ENCODE measurements at places on chromosomes 16 and 17.

GRCh38 chr16:1141191-1141590 lies 11.7 kb upstream of the CACNA1H start:
- DNase-seq: no peak

DNA sequence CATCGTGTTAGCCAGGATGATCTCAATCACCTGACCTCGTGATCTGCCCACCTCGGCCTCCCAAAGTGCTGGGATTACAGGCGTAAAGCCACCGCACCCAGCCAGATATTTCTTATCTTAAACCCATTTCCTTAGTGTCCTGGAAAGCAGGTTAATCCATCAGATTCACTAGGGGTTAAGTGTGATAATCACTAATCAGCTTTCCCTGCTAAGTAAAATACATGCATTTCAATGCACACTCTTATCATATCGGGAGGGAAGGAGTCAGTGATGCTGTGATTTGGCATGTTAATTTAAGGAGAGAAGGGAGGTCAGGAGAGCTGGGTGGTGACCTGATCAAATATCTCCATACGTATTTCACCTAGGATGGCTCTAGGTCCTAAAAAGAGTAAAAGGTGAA lies 29.1 kb downstream of the STAT3 start:
- no peak for DNase-seq

DNA sequence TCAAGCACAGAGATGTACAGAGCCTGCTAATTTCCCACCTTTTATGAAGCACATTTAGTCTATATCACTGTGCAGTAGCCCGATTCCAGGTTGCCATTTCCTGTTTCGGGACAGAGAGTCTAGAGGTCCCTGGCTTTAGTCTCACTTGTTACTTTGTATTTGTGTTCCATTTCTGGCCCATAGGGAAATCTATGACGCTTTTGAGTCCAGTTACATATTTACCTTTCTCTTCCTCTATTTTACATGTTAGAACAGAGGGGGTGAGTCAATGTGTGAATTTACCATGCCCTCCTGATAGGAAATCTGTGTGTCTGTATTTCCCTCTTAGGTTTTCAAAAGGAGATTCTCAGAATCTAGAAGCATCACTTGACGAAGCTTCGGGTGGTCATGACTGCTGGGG lies 227.1 kb upstream of the ZFHX3 start:
- DNase-seq: no peak

- DNase-seq: no peak
Measured at GRCh38 chr17:59425085-59425931, 93.9 kb downstream of the YPEL2 start.

DNA sequence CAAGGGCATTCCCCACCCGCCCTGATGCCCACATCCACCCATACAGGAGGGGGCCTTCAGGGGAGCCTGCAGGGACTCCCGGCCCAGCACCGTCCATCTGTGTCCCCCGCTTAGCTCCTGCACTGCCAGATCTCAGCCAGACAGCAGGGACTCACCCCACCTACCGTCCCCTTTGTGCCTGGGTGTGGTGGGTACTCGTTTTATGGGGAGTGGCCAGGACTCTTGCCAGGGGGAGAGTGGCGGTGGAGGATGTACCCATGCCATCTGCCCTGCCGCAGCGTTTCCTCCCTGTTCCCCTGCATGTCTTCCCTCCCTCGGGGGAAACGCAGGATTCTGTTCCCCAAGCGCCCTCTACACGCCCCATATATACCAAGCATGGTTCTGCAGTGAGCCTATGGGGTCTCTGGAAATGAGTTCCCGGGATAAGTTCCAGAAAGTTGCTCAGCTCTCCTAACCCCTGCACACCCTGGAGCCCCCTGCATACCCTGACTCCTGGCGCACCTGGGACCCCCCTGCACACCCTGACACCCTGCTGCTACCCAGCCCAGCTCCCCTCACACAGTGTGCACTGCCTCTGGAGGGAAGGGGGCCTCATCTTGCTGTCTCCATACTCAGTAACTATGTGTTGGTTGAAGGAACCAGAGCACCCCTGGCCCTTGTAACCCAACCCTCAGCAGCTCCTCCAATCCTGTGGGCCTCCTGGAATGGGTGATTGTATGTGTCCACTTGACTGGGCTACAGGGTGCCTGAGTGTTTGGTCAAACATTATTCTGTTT lies 4.2 kb upstream of the MAFG start:
- DNase-seq: no peak

DNA sequence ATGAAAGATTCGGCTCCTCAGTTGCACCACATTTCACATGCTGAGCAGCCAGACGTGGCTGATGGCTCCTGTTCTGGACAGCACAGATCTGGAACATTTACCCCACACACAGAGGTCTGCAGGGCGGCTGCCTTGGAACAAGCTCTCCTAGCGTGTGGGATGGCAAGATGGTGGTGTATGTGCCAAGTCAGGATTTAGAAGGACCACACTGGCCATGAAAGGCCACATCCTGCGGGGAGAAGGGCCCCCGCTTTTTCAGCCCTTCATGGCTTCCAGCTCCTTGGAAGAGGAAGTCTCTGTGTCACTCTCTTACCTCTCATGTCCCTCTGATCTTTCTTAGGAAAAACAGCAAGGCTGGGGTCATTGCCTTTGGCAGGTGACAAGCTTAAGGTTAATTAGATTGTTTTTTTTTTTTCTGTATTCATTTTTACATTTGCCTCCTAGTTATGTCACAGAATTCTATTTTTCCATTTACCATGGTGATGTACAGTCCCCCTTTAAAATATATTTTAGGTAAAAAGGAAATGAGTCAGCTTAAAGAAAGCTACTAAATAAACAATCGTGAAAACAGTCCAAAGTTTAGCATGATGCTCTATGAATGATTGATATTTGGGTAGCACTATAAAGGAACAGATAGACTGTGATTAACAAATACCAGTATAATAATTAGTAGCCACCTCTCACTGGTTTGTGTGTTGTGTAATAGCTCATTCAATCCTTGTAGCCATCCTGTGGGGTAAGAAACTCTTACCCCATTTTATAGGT lies 396.6 kb downstream of the CPPED1 start:
- no peak for DNase-seq

Measured in stimulated activated CD4-positive, alpha-beta T cell treated with anti-CD3 and anti-CD28 coated beads, Interleukin-12 subunit alpha, Interleukin-12 subunit beta, amount 100 ng/mL, for 48 hours (primary cell).